ENCODE measurements at places on chromosomes 1 and 21.

DNA sequence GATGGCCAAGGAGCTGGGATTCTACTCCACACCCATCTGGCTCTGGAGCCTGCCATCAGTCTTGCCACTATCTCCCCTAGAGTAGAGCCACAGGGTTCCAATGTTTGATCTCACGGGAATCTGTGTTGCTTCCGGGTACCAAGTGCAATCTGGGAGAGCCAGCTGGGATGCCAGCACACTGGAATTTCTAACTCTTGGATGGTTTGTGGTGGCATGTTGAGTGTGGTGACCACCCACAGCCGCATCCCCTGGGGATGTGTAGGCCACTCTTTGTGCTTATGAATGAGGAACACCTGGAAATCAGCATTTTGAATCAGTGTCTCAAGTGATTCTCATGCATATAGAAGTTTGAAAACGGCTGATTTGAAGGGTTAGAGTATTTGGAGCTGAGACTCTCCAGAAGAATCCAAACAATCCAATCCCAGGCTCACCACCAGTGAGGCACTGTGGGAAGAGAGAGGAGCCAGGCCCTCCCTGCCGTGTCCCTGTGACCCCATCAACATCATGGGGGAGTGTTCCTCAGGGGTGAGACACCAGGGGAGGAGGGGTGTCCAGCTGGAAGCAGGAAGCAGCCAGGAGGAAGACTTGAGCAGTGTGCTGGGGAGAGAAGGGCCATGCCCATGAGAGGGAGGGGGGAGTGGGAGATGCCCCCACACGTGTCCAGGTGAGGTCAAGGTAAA lies 13.4 kb downstream of the FBLIM1 start:
- DNase-seq, result no peak

GRCh38 chr1:95233319-95233736 lies 682 bp upstream of the RWDD3 start:
- no peak for DNase-seq

DNA sequence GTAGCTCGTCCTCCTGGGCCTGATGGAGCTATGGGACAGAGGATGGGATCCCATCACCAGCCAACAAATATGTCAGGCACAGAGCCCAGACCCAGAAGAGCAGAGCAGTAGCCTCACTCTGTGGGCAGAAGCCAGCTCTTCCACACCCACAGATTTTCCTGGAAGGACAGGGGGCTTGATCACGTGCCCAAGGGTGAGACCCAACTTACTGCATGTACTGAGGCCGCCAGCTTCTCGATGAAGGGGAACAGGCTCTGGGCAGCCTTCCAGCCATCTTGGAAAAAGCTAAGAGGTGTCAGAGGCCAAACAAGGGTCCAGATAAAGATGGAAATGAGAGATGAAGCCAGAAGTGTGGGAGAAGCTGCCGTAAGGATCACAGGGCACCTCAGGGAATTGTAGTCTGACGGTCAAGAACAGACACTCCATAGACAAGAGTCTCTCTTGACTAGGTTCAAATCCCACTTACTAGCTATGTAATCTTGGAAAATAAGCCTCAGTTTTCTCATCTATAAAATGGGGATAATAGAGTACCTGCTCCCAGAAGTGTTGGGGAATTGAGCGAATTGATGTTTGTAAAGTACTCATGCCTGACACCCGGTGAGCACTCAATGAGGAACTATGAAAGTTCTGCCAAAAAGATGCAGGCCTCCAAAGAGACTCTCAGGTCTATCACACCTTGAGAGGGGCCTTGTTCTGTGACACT lies 17.0 kb upstream of the TCEA3 start:
- DNase-seq, result no peak

DNA sequence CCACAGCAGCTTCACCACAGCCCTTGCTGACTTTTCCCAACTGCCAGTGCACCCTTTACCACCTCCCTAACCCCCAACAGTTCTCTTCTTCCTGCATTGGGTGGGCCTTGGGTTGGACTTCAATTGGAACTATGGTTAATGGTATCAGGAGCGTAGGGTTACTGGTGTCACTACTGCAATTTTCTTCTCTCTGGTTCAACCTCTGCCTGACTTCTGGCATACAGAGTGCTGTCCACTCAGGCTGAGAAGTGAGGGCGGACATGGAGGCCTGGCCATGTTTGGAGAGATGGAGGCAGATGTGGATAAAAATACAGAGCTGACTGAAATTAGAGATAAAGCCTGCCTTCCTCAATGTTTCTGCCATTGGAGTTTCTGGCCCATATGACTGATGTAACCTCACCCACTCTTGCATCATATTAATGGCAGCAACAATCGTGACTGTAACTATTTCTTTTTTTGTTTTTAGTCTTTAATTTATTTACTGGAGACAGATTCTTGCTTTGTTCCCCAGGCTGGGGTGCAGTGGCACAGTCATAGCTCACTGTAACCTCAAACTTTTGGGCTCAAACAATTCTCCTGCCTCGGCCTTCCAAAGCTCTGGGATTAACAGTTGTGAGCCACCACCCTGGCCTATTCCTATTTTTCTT lies 87.8 kb downstream of the NAV1 start:
- no peak for DNase-seq

DNA sequence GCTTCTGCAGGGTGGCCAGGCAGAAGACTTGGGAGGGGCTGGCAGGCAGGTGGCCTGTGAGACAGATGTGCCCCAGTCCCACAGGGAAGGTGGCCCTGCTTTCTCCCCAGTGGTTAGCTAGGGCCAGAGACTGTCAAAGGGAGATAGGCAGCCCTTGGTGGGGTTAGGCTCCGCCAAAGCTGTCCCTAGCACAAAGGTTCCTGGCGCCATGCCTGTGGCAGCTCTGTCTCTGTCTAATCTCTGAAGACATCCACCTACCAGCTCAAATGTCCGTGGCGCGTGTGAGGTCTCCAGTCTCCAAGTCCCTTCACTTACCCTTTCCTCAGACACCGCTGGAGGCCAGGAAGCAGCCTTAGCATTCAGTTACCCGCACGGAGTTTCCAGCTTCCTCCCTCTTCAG lies 17.7 kb downstream of the TCP10L start:
- no peak for DNase-seq

DNA sequence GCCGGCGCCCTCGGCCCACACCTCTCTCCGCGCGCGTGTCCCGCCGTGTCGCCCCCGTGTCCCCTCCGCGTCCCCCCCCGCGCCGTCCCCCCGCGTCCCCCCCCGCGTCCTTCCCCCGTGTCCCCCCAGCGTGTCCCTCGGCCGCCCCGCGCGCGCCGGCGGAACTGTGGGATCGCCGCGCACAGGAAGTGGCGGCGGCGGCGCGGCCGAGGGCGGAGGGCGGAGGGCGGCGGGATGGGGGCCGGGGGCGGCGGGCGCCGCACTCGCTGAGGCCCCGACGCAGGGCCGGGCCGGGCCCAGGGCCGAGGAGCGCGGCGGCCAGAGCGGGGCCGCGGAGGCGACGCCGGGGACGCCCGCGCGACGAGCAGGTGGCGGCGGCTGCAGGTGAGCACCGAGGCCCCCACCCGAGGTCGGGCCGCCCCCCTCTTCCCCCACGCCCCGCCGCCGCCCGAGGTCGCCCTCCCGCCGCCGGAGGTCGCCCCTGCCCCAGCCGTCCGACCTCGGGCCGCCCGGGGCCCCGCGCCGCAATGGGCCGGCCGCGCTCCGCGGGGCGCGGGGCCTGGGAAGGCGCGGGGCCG lies at the start of gene AGPAT3:
AGPAT3 (plus strand) TSS at position 262 of the 578 bp plus-strand sequence. CDS start 94,459 bp downstream, outside the sequence.
- peak; percentile 49 for DNase-seq

DNA sequence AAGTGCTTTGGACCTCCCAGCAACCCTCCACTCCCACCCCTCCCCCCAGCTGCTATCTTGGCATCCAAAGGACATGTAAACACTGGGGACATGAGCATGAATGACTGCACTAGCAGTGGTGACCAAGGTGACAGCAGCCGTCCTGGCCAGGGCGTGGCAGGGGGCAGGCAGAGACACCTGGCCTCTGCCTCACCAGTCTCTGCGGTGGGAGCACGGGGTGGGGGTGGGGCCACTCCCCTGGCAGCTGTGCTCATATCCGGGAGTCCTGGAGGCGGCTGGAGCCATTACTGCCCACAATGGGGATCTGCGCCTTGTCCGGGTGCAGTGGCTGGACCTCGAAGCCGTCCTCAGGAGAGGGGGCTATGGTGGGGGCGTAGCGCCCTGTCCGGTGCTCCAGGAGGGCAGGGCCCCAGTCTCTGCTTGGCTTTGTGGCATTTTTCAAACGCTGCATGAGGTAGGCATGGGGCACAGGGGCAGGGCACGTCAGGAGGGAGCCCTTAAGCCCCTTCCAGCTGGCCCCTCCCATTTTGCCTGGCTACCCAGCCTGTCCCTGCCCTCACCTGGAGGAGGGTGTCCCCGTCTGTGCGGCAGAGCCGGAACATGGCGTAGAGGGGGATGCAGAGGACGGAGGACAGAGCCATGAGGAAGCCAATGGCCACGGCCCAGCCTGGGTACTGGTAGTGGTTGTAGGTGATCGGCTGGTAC lies 6.0 kb downstream of the CCDC24 start:
- no peak for DNase-seq

DNA sequence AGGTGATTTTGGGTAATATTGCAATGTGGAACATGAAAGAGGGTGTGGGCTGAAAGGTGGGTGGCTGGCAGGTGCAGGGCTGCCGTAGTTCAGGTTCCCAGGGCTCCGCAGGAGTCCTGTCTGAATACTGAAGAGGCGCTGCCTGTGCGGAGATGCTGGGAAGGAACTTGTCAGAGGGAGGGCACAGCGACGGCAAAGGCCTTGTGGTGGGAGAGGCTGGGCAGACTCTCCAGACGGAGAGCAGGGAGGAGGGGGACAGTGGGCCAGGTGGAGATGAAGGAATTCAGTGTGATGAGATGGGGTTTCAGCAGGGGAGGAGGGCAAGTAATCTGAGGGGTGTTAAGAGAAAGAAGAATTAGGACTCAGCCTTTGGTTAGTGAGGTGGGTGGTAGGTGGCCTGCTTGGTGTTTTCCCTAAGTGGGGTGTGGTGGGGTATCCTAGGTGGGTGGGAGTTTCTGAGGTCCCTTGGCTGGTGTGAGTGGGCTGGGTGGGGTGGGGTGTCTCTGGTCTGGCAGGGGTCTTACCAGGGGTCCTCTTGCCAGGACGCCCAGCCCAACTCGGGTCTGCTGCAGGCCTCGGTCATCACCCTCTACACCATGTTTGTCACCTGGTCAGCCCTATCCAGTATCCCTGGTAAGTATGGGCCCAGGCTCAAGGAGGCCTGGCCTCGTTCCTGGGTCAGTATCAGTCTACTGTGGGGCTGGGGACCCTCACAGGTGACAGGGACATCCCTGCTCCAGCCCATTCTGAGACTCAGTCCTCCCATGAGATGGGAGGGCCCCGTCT lies 15.6 kb downstream of the SERINC2 start:
- no peak for DNase-seq

DNA sequence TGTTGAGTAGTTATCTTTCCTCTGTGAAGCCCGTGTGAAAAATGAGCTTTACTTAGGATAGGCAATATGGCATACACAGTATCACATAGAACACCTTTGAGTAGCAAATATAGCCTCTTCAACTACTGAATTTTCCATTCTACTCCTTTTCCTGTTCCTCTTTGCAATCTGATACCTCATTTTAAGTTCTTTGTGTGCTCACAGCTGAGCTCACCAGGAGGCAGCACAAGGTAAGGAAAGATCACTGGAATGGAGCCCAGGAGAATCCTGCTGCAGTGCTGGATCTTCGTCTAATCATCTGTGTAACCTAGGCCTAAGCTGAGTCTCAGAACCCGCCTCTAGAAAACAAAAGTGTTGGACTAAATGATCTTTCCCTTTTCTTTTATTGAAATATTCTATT lies 171.0 kb downstream of the LRRC40 start:
- DNase-seq, result no peak

DNA sequence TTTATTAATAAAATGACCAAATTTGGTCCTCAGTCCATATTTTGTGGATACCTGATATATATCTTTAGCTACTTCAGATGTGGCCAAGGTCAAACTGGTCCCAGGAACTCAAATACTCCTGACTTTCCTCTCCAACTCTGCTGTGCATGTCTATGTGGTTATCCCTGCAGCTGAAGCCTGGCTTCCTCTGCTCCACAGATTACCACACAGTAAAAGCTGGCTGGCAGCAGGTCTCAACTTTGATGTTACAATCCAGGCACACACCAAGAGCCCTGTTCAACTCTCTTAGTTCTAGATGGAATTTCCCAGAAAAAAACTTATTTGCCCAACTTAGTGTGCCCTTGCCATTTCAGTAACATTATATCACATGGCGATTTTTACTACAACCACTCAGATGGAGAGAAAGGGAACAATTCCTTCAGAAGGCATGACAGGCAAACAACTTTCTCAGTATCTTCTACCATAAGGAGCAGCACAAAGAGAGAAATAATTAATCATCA lies 479.5 kb downstream of the PLPP3 start:
- no peak for DNase-seq

GRCh38 chr1:156750711-156751450 lies 594 bp downstream of the HDGF start:
- peak; percentile 57 for DNase-seq

DNA sequence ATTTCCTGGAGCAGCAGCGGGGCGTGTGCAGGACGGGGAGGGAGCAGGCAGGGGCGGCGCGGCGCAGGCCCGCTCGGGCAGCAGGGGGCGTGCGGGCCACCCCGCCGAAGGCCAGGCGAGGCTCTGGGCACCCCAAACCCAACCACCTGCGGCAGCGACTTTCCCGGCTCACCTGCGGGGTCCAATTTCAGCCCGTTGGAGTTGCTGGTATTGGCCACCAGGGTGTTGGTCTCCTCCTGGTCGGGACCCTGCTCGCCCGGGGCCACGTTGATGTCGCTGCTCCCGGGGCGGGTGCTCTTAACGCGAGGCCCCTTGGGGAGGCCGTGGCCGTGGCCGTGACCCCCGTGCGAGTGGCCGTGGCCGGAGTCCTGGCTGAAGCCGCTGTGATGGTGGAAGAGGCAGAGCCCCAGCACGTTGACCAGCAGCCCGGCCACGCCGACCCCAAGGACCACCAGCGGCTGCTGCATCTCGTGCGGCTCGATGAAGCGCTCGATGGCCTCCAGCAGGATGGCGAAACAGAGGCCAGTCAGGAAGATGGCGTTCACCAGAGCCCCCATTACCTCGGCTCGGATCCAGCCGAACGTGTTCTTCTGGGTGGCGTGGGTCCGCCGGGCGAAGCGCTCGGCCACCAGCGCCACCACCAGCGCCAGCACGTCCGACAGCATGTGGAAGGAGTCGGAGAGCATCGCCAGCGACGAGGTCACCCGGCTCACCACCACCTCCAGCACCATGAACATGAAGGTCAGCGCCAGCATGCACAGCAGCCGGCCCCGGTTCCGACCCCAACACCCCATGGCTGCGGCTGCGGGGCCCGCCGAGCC lies 932 bp downstream of the SLC30A1 start:
- peak; percentile 73 for DNase-seq

- DNase-seq, result no peak
Measured at GRCh38 chr1:36855699-36856494, 178.4 kb downstream of the GRIK3 start.

DNA sequence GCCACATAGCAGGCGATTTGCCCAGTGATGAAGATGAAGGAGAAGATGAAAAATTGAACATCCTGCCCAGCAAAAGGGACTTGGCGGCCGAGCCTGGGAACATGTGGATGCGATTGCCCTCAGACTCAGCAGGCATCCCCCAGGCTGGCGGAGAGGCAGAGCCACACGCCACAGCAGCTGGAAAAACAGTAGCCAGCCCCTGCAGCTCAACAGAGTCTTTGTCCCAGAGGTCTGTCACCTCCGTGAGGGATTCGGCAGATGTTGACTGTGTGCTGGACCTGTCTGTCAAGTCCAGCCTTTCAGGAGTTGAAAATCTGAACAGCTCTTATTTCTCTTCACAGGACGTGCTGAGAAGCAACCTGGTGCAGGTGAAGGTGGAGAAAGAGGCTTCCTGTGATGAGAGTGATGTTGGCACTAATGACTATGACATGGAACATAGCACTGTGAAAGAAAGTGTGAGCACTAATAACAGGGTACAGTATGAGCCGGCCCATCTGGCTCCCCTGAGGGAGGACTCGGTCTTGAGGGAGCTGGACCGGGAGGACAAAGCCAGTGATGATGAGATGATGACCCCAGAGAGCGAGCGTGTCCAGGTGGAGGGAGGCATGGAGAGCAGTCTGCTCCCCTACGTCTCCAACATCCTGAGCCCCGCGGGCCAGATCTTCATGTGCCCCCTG lies 3.3 kb downstream of the ZBTB18 start:
- no peak for DNase-seq

Measured in activated CD4-positive, CD25-positive, alpha-beta regulatory T cell treated with anti-CD3 and anti-CD28 coated beads, Interleukin-2, amount 50 U/mL, for 72 hours (primary cell).